Activated CD4-positive, alpha-beta T cell treated with anti-CD3 and anti-CD28 coated beads, Interleukin-2, amount 10 ng/mL, durations not matched to agents 7 days and 5 days (primary cell): ENCODE measurements at places on chromosomes 1 and 21. TPM values are rescaled to one million over a fixed set of nuclear protein-coding genes. Genes with fewer than 3 reads are reported as not detected.

GRCh38 chr1:58874757-58875755, 91.2 kb upstream of the JUN start:
- peaks cover 8% of the 10 kb centered on the region for H3K27me3 ChIP-seq
- no peak for DNase-seq
- no peak overlapping the region for H3K4me3 ChIP-seq

GRCh38 chr1:185843297-185843869, 109.2 kb downstream of the HMCN1 start:
- H3K27ac ChIP-seq = no peak overlapping the region
- H3K36me3 ChIP-seq = no peaks in the 10 kb centered on the region
- no peak for DNase-seq
- no peaks in the 10 kb centered on the region for H3K4me1 ChIP-seq

DNA sequence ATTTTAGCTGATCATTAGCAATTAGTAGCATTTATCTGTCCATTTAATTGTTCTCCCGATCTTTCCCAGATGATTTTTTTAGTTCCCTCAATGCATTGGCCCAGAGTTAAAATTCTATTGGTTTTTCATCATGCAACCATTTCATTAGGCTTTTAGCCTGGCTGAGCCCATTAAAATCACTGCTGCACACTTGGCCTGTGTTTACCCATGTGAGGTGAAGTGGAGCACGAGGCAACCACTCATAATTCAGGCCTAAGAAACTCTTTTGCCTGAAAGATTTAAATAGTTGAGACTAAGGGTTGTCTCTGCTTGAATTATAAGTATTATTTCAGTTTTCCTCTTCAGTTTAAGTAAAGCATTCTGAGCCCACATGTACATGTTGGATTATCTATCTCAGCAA, 889.0 kb upstream of the ADGRL4 start:
- no peaks in the 10 kb centered on the region for H3K4me1 ChIP-seq
- DNase-seq = no peak
- H3K4me3 ChIP-seq = no peak overlapping the region
- H3K27ac ChIP-seq = no peak overlapping the region
- no peaks in the 10 kb centered on the region for H3K36me3 ChIP-seq
- no peaks in the 10 kb centered on the region for H3K27me3 ChIP-seq

GRCh38 chr21:37045556-37045955, 27.3 kb downstream of the PIGP start:
- H3K36me3 ChIP-seq = no peaks in the 10 kb centered on the region
- H3K27me3 ChIP-seq = peaks cover 21% of the 10 kb centered on the region
- no peak for DNase-seq
- H3K4me3 ChIP-seq = no peak overlapping the region

DNA sequence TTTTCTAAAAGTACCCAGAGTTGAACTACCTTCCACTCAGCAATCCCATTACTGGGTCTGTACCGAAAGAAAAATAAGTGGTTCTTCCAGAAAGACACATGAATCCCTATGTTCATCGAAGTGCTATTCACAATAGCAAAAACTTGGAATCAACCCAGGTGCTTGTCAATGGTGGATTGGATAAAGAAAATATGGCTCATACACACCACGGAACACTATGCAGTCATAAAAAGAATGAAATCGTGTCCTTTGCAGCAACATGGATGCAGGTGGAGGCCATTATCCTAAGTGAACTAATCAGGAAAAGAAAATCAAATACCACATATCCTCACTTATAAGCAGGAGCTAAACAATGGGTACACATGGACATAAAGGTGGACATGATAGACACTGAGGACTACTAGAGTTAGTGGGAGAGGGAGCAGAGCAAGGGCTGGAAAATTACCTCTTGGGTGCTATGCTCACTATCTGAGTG, 32.9 kb upstream of the JUN start:
- DNase-seq = no peak
- H3K27ac ChIP-seq = peak overlapping the region; percentile 93
- peaks cover 1% of the 10 kb centered on the region for H3K36me3 ChIP-seq
- H3K4me1 ChIP-seq = peaks cover 50% of the 10 kb centered on the region

DNA sequence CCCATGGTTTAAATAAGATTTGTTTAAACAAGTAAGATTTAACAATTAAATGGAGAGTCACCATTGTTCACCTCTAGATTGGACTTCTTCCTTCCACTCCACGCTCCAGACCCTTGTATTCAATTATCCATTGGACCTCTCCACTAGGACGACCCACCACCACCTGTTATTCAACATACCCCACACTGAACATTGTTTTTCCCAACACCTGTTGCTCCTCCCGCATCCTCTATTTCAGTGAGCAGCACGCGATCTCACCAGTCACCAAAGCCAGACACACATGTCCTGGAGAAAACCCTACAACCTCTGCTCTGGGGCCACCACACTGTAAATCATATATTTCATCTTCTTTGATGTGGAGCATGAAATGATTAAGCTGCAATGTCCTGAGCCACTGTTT, 28.6 kb downstream of the ATP8B2 start:
- no peak overlapping the region for H3K4me3 ChIP-seq
- peaks cover 34% of the 10 kb centered on the region for H3K4me1 ChIP-seq
- H3K27me3 ChIP-seq = peaks cover 7% of the 10 kb centered on the region
- H3K36me3 ChIP-seq = peaks cover 23% of the 10 kb centered on the region

DNA sequence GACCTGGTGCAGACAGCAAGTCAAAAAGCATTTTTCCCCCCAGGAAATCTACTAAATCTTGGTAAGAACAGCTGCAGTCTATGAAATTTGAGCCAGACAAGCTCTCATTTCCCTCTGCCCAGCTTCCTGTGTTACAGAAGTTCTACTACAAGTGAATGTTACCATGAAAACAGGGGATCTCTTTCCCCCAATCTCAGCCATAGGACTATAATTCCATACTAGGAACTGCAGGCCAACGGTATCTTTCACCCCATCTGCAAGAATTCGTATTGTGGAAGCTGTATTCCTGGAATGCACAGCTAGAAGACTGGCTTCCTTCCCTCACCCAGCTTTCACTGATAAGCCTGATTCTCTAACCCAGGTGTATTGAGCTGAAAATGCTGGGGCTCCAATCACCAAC, 1655.4 kb downstream of the BRINP3 start:
- H3K4me1 ChIP-seq = no peaks in the 10 kb centered on the region
- no peaks in the 10 kb centered on the region for H3K36me3 ChIP-seq
- no peaks in the 10 kb centered on the region for H3K27me3 ChIP-seq
- DNase-seq = no peak

DNA sequence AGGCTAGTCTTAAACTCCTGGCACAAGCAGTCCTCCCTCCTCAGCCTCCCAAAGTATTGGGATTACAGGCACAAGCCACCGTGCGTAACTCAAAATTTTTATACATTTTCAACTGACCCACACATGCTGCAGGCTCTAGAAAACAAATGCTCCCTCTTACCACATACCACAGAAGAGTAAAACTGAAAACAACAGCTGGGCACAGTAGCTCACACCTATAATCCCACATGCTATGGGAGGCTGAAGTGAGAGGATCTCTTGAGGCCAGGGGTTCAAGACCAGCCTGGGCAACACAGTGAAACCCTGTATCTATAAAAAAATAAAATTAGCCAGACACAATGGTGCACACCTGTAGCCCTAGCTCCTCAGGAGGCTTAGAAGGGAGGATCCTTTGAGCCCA, 56.7 kb downstream of the AKT3 start:
- no peaks in the 10 kb centered on the region for H3K36me3 ChIP-seq
- H3K27ac ChIP-seq = no peak overlapping the region
- H3K4me3 ChIP-seq = no peak overlapping the region
- H3K27me3 ChIP-seq = no peaks in the 10 kb centered on the region
- peaks cover 12% of the 10 kb centered on the region for H3K4me1 ChIP-seq

GRCh38 chr1:155729031-155729898, 40.4 kb downstream of the DAP3 start:
- H3K27me3 ChIP-seq = no peaks in the 10 kb centered on the region
- H3K36me3 ChIP-seq = peaks cover 21% of the 10 kb centered on the region
- H3K4me3 ChIP-seq = no peak overlapping the region
- H3K4me1 ChIP-seq = no peaks in the 10 kb centered on the region

- no peaks in the 10 kb centered on the region for H3K4me1 ChIP-seq
- H3K27me3 ChIP-seq = no peaks in the 10 kb centered on the region
- no peaks in the 10 kb centered on the region for H3K36me3 ChIP-seq
- H3K27ac ChIP-seq = no peak overlapping the region
- H3K4me3 ChIP-seq = no peak overlapping the region
- no peak for DNase-seq
These were observed 129.6 kb downstream of the LRRC40 start for GRCh38 chr1:70075761-70076160.

DNA sequence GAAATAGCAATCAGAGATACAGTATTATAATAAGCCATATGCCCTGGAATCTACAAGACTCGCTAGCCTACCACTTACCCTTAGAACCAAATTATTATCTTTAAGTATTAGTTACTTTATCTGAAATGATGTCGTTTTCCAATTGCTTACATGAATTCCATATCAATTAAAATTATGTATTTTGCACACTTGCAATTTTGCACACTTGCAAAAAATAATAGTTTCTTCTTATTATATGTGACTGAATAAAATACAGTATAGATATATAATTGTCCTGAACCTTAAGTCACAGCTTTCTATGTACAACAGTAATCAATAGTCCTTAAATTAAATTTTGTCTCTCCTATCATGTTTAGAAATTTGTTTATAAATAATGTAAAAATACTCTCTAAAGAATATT, 2095.1 kb downstream of the NCAM2 start:
- no peaks in the 10 kb centered on the region for H3K36me3 ChIP-seq
- no peaks in the 10 kb centered on the region for H3K27me3 ChIP-seq
- no peak for DNase-seq
- no peak overlapping the region for H3K4me3 ChIP-seq

DNA sequence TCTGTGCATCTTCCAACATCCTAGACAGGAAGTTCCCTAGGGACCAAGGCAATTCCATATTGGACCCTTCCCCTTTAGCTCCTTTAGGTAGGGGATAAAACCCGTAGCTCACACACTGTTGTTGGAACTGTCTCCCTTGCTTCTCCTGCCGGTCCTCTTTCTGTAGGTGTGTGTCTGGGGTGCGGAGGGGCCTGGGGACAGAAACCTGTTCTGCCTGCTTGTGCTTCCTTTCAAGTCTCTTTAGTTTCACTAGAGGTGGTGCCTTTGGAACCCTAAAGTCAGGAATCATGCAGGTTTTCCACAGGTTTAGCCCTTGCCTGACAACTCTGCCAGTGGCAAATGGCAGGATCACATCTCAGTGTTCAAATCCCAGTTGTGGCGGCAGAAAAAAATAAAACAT, 74.6 kb upstream of the PTGFRN start:
- H3K27ac ChIP-seq = no peak overlapping the region
- peaks cover 1% of the 10 kb centered on the region for H3K4me1 ChIP-seq
- peaks cover 3% of the 10 kb centered on the region for H3K36me3 ChIP-seq
- no peaks in the 10 kb centered on the region for H3K27me3 ChIP-seq

DNA sequence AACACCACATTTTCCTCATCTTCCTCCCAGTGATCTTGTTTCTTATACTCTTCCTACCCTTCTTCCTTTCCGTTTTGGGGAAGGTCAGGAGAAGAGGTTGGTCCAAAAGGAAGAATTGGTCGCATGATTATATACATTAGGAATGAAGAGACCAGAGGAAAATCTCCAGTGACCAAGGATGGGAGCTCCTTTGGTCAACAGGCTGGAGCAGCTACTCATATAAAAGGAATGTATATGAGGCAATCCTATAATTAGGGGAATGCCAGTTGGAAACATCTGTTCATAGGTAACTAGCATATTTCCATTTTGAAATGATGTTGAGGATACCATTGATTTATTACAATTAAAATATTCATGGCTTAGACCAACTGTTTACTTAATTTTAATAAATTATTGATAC, 114.5 kb downstream of the LRRC40 start:
- H3K4me3 ChIP-seq = no peak overlapping the region
- H3K27ac ChIP-seq = no peak overlapping the region
- H3K27me3 ChIP-seq = peaks cover 6% of the 10 kb centered on the region
- H3K36me3 ChIP-seq = no peaks in the 10 kb centered on the region

- no peaks in the 10 kb centered on the region for H3K27me3 ChIP-seq
- no peak for DNase-seq
- no peak overlapping the region for H3K4me3 ChIP-seq
- H3K36me3 ChIP-seq = no peaks in the 10 kb centered on the region
- H3K4me1 ChIP-seq = peaks cover 43% of the 10 kb centered on the region
- H3K27ac ChIP-seq = peak overlapping the region; percentile 10
These were observed 59.2 kb upstream of the EPS8L3 start for GRCh38 chr1:109822749-109823542.

GRCh38 chr1:155003766-155004351, 1.3 kb downstream of the ZBTB7B start:
- peak overlapping the region; percentile 93 for H3K27ac ChIP-seq
- no peak for DNase-seq
- H3K36me3 ChIP-seq = peaks cover 18% of the 10 kb centered on the region
- peaks cover 57% of the 10 kb centered on the region for H3K4me1 ChIP-seq
- no peaks in the 10 kb centered on the region for H3K27me3 ChIP-seq
- H3K4me3 ChIP-seq = peak overlapping the region; percentile 96

GRCh38 chr1:93853940-93854339, 25.1 kb downstream of the DNTTIP2 start:
- H3K36me3 ChIP-seq = no peaks in the 10 kb centered on the region
- no peak overlapping the region for H3K27ac ChIP-seq
- peaks cover 21% of the 10 kb centered on the region for H3K27me3 ChIP-seq
- DNase-seq = no peak

DNA sequence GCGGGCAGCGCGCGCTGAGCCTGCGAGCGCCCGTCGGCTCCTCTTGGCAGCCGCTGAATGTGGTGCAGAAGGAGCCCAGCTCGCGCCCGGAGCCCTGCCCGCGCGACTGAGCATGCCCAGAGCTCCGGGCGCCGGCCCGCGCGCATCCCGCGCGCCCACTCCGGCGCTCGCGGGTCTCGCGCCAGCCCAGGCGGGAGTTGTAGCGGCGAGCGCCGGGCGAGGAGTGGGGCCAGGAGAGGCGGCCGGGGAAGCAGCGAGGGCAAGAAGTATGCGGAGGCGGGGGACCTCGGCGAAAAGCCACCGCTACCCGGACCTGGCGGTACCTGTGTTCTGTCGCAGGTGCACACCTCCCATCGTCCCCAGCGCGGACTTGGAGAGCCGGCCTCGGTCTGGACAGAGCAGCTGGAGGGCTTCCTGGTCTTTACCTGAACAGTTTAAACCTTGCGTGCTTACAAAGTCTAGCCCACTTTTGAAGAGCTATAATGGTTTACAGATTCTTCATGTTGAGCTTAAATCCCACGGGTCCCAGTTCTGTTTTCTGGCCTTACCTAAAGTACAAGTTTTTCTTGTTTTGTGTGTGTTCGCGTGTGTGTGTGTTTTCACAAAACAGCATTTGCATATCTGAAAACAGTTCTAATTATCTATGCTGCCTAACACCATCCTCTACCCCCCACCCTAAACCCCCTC, at the start of gene DDAH1:
TSS of gene DDAH1 (minus strand) at position 61 of the 687 bp plus-strand sequence. CDS start 114 bp downstream, outside the sequence.
- H3K4me3 ChIP-seq = peak within 1 kb of the TSS; percentile 46
- peaks cover 4% of the 10 kb centered on the region for H3K4me1 ChIP-seq
- peaks cover 2% of the 10 kb centered on the region for H3K36me3 ChIP-seq
- no peak within 1 kb of the TSS for H3K27ac ChIP-seq

HSD3B2 gene
- total RNA-seq = not detected

VPS72 gene
- total RNA-seq = 77.1 TPM

CCDC181 gene
- total RNA-seq = not detected

ICOSLG gene
- 5.5 TPM for total RNA-seq

CD1D gene
- total RNA-seq = not detected

PTGFR gene
- not detected for total RNA-seq

GBP3 gene
- 39.7 TPM for total RNA-seq

SPAG17 gene
- total RNA-seq = not detected

TENT5C gene
- 13.3 TPM for total RNA-seq

OR2L3 gene
- not detected for total RNA-seq
